Vagina (tissue), 2 donors: ENCODE measurements at places on chromosomes 7 and 10.
A peak's percentile ranks its signal among the peaks of the same experiment; 100 is the strongest.

DNA sequence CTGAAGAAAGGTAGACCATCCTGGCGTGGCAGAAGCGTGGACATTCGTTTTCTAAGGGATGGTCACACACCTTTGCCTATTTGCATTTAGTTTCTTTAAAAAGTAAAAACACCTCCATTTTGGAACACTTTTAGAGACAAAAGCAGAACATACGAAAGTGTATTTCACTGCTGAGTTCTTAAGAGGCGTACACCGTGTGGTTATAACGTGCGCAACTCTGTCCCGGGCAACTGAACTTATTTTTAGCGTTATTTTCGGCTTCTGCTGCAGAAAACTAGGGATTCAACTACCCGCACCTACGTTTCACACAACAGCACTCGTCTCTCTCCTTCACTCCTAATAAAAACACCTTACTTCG lies 557 bp upstream of the LSM8 start:
- DNase-seq: no peak

DNA sequence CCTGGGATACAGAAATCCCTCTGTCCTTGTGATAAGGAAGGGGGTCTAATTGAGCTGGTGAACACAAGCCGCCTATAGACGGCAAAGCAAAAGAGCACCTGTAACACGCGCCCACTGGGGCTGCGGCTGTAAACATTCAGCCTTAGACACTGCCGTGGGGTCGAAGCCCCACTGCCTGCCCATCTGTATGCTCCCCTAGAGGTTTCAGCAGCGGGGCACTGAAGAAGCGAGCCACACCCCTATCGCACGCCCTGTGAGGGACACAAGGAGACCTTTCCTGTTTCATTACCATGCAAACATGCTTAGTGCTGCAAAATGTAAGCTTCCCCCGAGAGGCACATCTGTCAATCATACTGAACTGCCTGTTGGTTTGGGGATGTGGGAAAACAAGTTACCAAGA lies 82.1 kb downstream of the NRP1 start:
- no peak for DNase-seq

- DNase-seq: no peak
Measured at GRCh38 chr10:103554488-103555324, 61.2 kb downstream of the NEURL1 start.

GRCh38 chr10:71765176-71765904 lies 8.0 kb downstream of the VSIR start:
- no peak for DNase-seq

DNA sequence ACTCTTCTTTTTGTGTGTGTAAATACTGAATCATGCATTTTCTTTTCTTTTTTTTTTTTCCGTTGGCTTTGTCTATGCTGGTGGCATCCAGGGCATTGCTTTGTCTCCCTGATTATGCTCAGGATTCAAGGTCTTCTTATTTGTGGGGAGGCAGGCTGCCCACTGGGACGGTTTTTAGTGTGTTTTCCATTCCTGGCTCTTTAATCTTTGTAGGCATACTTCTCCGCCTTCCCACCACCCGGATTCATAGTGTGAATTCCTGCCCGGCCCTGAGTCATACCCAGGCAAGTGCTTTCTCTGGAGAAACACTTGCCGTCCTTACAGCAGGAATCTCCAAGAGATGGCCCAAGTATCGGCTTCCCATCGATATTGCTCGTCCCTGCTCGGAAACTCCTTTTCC lies 5.2 kb downstream of the ZNF655 start:
- DNase-seq: no peak

DNA sequence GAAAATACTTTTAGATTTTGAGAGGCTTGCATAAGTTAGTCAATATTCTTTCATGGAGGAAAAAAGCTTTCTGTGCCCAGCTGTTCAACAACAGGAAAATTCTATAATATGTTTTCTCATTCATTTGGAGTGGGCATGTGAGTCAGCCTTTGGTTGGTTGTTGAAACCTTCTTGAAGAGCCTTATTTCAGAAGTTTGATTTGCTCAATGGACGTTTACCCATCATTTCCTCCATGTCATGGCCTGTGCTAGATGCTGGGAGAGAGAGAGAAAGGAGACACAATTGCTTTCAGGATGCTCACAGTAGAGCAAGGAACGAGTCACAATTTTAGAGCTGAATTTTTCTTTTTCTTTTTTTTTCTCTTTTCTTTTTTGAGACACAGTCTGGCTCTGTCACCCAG lies 181.7 kb downstream of the PRKCQ start:
- DNase-seq: no peak

DNA sequence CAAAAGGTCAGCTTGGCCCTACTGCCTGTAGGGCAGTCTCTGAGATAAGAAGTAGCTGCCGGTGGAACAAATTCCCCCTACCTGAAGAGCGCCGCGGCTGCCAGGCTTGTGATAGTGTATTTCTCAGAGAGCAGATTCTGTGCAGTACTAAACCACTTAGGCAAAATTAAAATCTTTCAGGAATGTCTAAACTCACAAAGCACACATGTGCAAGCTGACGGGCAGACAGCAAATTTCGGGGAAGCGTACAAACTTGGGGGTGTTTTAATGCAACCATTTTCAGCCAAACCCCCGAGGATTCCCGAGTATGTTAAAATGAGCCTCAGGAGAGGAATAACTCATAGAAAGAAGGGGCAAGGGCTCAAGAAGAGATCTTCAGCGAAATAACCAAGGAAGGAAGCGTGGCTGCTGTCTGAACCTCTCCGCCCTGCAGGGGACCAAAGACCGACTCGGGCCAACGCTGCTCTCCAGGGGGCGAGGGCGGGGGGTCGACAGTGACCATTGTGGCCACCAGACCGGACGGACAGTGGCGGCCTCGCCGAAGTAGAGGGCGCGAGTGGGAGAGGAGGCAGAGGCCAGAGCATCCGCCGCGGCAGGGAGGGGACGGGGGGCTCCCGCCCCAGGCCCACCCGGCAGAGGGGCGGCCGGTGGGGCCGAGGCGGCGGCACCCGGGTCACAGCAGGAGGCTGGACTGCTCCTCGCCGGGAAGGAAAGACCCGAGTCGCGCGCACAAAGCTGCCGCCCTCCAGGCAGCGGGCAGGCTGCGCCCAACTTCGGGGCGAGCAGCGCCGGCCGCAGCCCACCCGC lies 819 bp downstream of the HYCC1 start:
- no peak for DNase-seq

- no peak for DNase-seq
Measured at GRCh38 chr10:88660598-88660884, 3.7 kb upstream of the LIPF start.

GRCh38 chr10:108104551-108105156 lies 940.1 kb upstream of the SORCS1 start:
- DNase-seq: no peak

GRCh38 chr7:97009753-97010732 lies 4.7 kb downstream of the DLX6 start:
- no peak for DNase-seq

DNA sequence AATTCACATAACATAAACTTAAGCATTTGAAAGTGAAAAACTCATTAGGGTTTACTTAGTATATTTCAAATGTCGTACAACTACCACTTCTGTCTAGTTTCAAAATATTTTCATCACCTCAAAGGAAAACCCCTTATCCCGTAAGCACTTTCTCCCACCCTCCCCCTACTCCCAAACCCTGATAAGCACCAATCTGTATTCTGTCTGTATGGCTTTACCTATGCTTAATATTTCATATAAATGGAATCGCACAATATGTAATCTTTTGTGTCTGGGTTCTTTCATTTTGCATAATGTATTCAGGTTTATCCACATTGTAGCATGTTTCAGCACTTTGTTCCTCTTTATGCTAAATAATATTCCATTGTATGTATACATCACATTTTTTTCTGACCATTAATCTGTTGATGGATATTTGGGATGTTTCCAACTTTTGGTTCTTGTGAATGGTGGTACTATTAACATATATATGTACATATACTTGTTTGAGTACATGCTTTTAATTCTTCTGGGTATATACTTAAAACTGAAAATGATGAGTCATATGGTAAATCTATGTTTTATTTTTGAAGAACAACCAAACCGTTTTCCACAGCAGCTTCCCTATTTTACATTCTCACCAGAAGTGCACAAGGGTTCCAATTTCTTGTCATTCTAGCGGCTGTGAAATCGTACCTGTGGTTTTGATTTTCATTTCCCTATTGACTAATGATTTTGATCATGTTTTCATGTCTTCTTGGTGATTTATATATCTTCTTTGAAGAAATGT lies 6.2 kb upstream of the STARD3NL start:
- no peak for DNase-seq

DNA sequence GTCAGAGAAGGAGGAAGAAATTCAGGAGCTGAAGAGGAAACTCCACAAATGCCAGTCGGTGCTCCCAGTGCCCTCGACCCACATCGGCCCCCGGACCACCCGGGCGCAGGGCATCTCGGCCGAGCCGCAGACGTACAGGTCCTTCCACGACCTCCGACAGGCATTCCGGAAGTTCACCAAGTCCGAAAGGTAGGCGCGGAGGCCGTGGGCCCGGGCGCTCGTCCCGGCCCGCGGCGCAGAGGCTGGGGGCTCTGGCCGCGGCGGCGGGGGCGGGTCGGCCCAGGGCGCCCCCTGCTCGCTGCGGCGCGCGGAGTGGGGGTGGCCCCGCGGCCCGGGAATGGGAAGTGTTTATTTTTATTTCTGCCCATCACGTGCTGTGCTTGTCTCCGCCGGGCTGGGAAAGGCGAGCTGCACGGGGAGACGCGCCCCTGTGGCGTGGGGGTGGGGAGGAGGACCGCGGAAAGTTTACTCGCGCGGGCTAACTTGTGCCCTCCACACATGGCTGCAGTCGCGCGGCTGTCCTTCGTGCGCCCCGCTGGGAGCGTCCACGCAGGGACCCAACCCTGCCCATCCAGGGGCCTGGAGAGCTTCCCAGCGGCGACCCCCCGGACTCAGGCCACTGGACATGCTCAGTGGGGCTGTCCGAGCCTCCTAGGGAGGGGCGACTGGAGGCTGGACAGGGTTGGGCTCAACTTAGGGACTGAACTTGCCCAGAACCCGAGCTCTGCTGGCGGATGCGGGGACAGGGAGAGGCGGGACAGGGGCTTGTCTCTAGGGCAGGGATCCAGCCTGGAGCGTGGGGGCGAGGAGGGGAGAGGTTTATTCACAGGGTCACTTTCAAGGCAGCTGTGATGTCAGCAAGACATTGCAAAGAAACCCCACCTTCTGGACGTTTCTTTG lies 82.6 kb upstream of the PRKG1 start:
- DNase-seq: no peak

GRCh38 chr10:50972591-50972990 lies 87.2 kb upstream of the A1CF start:
- no peak for DNase-seq

GRCh38 chr10:129467359-129468064 lies 471 bp downstream of the MGMT start:
- DNase-seq: no peak

GRCh38 chr10:42960991-42961795 lies 115.7 kb upstream of the RET start:
- no peak for DNase-seq

GRCh38 chr7:111380945-111381344 lies 181.3 kb downstream of the IMMP2L start:
- DNase-seq: no peak

- DNase-seq: no peak
Measured at GRCh38 chr10:73920089-73920488, 9.2 kb downstream of the PLAU start.

- DNase-seq: no peak
Measured at GRCh38 chr10:71584902-71585563, 134.5 kb downstream of the C10orf105 start.

- no peak for DNase-seq
Measured at GRCh38 chr10:48946891-48947500, 7.4 kb upstream of the LRRC18 start.

GRCh38 chr7:1567049-1567771 lies 2.6 kb downstream of the PSMG3 start:
- DNase-seq: no peak

GRCh38 chr10:114212153-114212552 lies 26.9 kb upstream of the VWA2 start:
- no peak for DNase-seq

DNA sequence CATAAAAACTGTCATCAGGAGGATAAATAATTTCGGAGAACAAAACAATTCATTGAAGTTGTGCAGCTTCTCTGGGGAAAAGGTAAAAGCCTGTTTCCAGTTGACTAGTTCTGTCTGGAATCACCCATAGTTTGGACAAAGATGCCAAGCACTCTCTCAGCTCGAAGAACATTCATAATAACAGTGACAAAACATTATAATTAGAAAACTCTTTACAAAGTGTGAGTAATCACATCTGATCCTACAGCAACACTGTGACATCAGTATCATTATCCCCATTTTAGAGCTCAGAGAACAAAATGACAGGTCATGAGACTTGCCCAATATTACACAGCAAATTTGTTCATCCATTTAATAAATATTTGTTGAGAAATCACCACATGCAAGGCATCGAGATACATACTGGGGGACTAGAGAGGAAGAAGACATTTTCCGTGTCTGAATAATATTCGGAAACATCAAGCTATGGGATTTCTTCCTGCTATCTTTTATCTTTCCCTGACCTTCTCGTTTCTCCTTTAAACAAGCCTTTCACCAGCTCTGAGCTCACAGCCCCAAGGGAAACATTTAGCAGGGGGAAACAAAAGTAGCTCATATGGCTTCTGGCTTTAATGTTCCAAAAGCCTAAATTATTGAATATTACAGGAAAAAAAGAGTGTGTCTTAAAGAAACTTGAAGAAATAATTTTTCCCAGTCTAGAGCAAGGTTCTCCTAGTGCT lies 123.3 kb upstream of the GHITM start:
- peak; percentile 0 for DNase-seq

DNA sequence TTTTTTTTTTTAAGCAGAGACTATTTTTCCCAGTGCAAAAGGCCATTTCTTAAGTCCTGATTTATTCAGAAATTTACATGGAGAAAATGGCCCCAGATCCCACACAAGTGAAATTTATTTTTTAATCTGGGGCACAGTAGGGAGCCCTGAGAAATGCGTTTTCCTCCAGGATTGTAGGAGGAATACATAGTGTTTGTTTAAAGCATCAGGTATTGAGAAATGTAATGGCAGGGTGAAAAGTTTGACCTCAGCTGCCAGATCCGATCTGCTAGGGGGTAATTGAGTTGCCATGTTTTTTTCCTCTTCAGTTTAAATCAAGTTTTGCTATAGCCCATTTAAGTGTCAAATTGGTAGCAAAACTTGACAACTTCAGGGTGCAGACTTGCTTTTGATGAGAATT lies 110.0 kb downstream of the LRMDA start:
- DNase-seq: no peak

DNA sequence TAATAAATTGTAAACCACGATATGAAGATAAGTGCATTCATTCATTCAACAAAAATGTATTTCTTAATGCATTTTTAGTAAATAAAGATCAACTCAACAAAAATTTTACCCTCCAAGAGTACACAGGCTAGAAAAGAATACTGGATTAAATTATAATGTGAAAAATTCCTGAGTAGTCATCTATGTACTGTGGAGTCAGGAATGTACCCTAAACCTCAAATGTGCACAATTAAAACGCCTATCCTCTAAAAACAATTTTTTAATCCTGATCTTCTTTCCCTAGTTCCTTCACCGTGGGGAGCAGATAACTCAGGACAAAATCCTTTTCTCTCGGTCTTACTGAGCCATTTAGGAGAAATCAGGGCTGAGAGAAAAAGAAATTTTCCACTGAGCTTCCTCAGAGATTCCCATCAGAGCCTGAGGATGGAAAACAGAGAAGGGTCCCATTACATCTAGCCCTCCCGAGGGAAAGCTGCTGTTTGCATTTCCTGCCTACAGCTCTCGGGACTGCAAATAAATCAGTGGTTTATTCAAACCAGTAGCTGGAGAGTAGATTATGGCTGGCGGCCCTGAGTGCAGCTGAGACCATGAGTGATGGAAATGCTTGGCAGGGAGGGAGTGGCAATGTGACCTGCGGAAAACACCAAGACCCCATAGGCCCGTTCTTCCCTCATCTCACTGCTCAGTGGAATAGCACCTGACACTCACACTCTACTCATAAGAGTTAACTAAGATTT lies 7.4 kb downstream of the TAS2R40 start:
- no peak for DNase-seq

GRCh38 chr7:125122173-125122572 lies 192.5 kb upstream of the POT1 start:
- DNase-seq: no peak
